Panc1 (cell line): ENCODE measurements at places on chromosomes 4 and X.

DNA sequence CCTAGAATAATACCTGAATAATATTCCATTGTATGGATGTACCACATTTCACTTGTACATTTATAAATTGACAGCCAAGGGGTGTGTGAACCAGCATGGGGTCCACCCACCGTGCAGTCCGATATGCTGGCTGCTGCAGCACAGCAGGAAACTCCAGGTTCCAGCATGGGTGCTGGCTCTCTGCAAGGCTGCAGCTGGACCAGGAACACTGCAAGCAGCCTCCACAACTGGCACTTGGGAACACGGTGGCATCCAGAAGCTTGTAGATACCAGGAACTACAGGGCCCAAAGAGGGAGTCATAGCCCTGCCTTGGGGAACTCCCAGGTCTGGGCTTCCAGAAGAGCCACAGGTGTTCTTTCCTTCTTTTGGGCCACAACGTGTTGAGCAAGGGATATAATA lies 91.2 kb downstream of the NXF2 start:
- H3K36me3 ChIP-seq: no peaks in the 10 kb centered on the region
- H3K27ac ChIP-seq: no peak overlapping the region

GRCh38 chrX:30892591-30892990 lies 3.5 kb upstream of the TAB3 start:
- H3K4me3 ChIP-seq: no peak overlapping the region
- H3K27ac ChIP-seq: no peak overlapping the region
- no peaks in the 10 kb centered on the region; the same call in 1 of the 2 replicates for H3K4me1 ChIP-seq
- no peaks in the 10 kb centered on the region for H3K36me3 ChIP-seq

DNA sequence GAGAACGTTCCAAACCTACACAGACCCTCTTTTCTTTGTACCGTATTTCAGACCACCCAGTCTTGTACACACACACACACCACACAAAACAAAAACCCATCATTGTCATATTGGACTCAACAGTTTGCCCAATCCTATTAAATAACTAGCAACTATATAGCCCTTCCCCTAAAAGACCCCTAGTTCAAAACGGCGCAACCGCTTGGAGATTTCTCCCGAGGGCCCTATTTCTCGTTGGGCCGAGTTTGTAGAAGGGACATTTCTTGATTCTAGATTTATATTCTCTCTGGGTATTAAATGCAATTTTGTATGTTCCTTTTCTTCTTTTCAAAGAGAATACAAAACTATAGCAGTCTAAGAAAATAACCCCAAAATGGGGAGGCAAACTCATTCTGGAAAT lies 547 bp upstream of the PDGFRA start:
- peaks cover 11% of the 10 kb centered on the region; the same call in 1 of the 2 replicates for H3K27me3 ChIP-seq
- no peak overlapping the region for H3K27ac ChIP-seq
- no peak for DNase-seq
- peaks cover 5% of the 10 kb centered on the region; the same call in 1 of the 2 replicates for H3K4me1 ChIP-seq
- H3K36me3 ChIP-seq: no peaks in the 10 kb centered on the region

DNA sequence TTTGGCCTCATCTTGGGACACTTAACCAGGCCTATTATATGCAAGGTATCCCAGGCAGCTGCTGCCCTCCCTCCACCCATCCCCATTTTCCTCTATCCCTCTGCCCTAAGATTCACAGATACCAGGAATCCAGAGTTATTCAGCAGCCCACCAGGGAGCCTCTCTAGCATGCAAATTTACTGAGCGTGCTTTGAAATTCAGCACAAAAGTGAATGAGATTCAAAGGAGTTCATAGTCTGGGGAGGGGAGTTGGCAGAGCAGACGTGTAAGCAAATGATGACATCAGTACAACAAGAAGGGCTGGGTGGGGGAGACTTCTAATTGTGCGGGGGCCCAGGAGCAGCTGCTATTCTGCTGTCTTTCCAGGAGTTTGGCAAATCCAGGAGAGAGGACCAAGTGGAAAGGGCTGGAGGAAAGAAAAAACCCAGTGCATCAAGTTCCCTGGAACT lies 1.7 kb upstream of the MTM1 start:
- peaks cover 23% of the 10 kb centered on the region for H3K4me1 ChIP-seq
- H3K27me3 ChIP-seq: no peaks in the 10 kb centered on the region
- H3K4me3 ChIP-seq: no peak overlapping the region
- DNase-seq: no peak
- no peak overlapping the region for H3K27ac ChIP-seq

DNA sequence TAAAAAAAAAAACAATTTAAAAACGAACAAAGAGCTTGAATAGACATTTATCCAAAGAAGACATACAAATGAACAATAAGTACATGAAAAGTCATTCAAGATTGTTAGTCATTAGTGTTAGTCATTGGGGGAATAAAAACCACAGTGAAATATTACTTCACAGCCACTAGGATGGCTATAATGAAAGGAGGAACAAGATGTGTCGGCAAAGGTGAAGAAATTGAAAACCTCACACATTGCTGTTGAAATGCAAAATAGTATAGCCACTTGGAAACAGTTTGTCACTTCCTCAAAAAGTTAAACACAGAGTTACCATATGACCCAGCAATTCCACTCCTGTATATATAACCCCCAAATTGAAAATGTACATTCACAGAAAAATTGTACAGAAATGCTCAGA lies 45.2 kb upstream of the SLC39A8 start:
- no peak overlapping the region for H3K4me3 ChIP-seq
- no peaks in the 10 kb centered on the region for H3K27me3 ChIP-seq
- H3K4me1 ChIP-seq: no peaks in the 10 kb centered on the region
- no peak overlapping the region for H3K27ac ChIP-seq
- DNase-seq: no peak
- H3K36me3 ChIP-seq: no peaks in the 10 kb centered on the region

- H3K27ac ChIP-seq: no peak overlapping the region
- H3K36me3 ChIP-seq: no peaks in the 10 kb centered on the region
These were observed 711.3 kb upstream of the AMOT start for GRCh38 chrX:113551919-113552318.

GRCh38 chr4:15162046-15162445 lies 159.8 kb downstream of the CPEB2 start:
- H3K4me3 ChIP-seq: no peak overlapping the region
- no peak overlapping the region for H3K27ac ChIP-seq
- H3K36me3 ChIP-seq: no peaks in the 10 kb centered on the region
- H3K4me1 ChIP-seq: no peaks in the 10 kb centered on the region
- no peak for DNase-seq

GRCh38 chr4:83109480-83110222 lies 4.9 kb downstream of the PLAC8 start:
- peaks cover 37% of the 10 kb centered on the region for H3K4me1 ChIP-seq
- peak overlapping the region; percentile 99 for H3K27ac ChIP-seq
- H3K27me3 ChIP-seq: no peaks in the 10 kb centered on the region
- DNase-seq: no peak
- peak overlapping the region; percentile 44 for H3K4me3 ChIP-seq
- peaks cover 2% of the 10 kb centered on the region for H3K36me3 ChIP-seq

DNA sequence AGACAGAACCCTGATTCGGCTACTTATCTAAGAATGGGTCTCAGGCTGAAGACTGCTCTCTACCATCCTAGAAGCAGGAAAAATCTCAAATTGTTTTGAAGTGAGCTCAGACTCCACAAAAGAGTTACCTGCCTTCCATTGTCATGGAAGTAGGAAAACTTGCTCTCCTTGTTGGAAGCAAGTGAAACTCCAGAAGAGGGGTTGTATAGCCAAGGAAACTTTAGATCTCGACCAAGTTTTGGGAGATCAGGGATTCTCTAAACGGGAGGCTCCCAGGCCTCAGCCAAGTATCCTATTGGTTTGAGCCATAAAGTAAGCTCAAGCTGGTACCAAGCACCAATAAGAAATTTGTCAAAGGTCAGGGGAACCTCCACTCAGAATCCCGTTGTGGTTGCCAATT lies 9.2 kb upstream of the FHDC1 start:
- DNase-seq: no peak
- no peaks in the 10 kb centered on the region for H3K36me3 ChIP-seq

- no peaks in the 10 kb centered on the region for H3K27me3 ChIP-seq
- H3K4me3 ChIP-seq: no peak overlapping the region
- H3K27ac ChIP-seq: no peak overlapping the region
- H3K36me3 ChIP-seq: no peaks in the 10 kb centered on the region
These were observed 28.8 kb downstream of the RBM47 start for GRCh38 chr4:40600850-40601249.

DNA sequence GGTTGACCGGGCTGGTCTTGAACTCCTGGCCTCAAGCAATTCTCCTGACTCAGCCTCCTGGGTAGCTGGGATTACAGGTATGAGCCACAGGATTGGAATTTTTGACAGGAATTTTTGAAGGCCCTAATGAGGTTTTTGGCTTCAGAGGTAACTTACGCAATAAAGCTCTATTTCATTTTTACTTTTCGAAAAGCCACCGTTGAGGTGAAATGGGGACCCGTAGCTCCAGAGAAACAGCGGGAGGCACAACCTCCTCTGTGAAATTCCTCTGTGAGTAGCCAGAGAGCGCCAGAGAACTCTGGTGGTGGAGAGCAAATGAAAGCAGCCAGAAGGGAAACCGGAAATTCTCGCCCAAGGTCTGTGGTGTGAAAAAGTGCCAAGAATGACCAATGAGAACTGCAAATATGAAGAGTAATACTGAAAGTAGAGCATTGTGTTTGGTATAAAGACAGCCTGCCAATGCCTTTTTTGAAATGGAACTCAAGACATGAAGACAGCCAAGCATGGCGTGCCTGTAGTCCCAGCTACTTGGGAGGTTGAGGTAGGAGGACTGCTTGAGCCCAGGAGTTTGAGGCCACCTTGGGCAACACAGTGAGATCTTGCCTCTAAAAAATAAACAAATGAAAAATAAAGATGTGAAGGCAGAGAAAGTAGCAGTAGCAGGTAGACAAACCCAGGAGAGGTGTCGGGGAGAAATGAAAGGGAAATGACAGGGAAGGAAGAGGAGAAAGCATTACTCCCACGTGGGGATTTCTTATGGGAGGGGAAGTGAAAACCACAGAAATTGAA lies 33.0 kb upstream of the TMEM131L start:
- H3K27me3 ChIP-seq: no peaks in the 10 kb centered on the region
- H3K4me1 ChIP-seq: no peaks in the 10 kb centered on the region
- no peak overlapping the region for H3K4me3 ChIP-seq
- no peak overlapping the region for H3K27ac ChIP-seq
- peak; percentile 50 for DNase-seq

DNA sequence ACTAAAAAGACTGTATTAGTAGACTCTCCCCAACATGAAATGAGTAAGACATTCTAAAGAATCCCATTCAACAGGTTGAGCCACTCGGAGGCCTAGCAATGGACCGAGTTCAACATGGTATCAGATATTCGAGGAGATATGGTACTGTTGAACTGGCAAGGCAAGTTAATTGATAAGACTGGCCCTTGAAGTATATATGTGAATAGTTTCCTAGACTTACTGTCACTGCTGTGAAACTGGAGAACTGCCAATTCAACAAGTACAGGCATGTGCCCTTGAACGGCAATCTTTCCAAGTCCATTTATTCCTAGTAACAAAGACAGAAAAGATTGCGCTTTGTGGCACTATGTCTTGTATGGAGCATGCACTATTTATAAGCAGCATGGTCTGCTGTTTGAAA lies 24.4 kb downstream of the FAT1 start:
- no peak for DNase-seq
- H3K27ac ChIP-seq: peak overlapping the region; percentile 98
- no peaks in the 10 kb centered on the region; the same call in 1 of the 2 replicates for H3K36me3 ChIP-seq
- H3K4me1 ChIP-seq: peaks cover 94% of the 10 kb centered on the region
- H3K27me3 ChIP-seq: no peaks in the 10 kb centered on the region

DNA sequence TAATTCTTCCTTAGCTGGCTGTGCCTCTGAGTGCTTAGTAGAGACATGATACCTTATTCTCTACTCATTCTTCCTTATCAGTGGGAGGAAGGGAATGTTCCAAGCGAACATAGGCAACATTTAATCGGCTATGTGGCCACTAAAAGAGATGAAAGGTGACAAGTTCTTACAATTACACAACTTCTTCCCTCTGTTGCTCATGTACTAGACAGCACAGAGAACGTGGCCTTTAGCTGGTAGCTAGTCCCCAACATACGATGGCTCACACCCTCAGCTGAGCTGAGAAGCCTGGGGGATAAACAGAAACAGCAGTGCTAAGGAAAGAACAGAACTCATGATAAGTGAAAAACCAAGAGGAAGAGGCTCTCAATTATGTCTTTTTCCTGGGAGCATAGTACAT lies 52.2 kb downstream of the APOO start:
- no peak overlapping the region for H3K27ac ChIP-seq
- no peaks in the 10 kb centered on the region for H3K36me3 ChIP-seq
- DNase-seq: no peak

DNA sequence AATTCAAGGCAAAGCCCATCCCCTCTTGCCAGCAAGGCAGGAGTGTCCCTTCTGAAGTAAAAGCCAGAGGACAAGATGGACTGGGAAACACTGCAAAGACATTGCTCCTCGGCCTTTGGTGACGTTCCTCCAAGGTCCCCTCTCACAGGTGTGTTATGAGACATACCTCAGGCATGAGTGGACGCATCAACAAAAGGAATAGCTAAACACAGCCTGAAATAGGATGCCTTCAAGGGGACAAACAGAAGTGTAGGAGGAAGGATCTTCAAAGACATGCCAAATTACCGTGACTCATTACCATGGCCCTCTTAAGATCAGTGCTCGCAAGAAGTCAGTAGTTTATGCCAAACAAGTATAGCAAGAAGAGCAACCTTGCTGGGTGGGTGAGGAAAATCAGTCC lies 6.0 kb upstream of the IDS start:
- no peaks in the 10 kb centered on the region for H3K4me1 ChIP-seq
- no peak for DNase-seq
- H3K4me3 ChIP-seq: no peak overlapping the region
- no peaks in the 10 kb centered on the region for H3K27me3 ChIP-seq

DNA sequence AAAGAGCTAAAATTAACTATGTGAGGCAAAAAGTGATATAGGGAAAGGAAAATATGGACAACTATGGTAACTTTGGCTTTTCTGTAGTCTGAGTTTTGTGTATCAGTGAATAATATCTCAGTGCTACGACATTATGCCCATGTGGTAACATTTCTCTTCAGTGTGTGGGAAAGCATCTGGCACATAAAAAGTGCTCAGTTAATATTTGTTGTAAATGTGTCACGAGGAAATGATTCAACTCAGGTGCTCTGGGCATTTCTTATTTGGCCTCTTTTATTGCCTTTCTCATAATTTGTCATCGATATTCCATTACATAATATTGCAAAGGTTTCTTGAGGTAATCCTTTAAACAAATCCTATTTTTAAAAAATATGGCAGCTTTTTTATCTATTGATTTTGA lies 17.6 kb downstream of the OFD1 start:
- H3K27me3 ChIP-seq: no peaks in the 10 kb centered on the region
- H3K4me3 ChIP-seq: no peak overlapping the region
- H3K4me1 ChIP-seq: no peaks in the 10 kb centered on the region
- H3K27ac ChIP-seq: no peak overlapping the region

- H3K4me1 ChIP-seq: no peaks in the 10 kb centered on the region
- no peak overlapping the region for H3K27ac ChIP-seq
These were observed 135.0 kb upstream of the IL15 start for GRCh38 chr4:141501395-141501794.
